ENCODE measurements at places on chromosomes 12 and 14.
A peak's percentile ranks its signal among the peaks of the same experiment; 100 is the strongest.

DNA sequence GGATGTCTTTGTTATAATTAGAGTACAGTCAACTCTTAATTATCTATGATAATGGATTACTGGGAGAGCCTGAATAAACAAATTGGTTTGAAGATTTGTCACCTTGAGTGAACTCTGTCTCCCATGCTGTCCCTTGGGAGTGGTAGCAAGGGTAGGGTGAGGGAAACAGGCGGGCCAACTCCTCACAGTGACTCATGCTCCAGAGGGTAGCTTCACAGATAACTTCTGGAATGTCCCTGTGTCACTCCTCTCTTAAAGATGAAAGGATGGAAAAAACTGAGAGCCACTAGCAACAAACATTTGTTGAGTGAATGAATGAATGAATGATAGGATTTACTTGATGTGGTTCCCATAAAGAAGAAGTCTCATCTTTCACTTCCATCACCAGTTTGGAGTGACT, 53.5 kb downstream of the RASSF9 start:
- no peak for DNase-seq

DNA sequence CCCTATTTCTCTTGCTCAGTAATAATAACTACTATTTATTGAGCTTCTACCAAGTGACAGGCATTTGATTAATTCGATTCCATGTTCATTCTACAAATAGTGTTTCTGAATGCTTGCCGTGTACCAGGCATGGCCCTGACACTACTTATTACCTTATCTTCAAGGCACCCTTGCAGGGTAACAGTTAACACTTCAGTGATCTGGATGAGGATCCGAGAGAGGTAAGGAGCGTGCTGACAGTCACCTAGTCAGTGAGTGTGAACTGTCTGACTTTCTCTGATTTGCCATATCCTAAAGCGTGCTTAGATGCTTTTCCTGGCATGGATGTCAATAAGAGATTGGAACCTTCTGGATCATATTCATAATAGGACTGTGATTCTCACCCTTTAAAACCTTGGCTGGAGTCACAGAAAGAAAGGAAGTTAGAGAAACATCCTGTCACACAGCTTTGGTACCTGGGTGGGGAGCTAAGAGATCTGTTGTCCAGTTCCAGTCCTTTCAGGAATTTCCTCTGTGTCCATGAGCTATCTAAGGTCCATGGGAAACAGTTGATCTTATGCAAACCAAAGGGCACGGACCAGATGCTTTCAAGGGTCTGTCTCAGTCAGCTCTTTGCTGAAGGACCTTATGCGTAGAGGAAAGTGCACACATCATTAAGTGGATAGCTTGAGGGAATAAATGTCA, 54.8 kb downstream of the PPFIBP1 start:
- no peak for DNase-seq

DNA sequence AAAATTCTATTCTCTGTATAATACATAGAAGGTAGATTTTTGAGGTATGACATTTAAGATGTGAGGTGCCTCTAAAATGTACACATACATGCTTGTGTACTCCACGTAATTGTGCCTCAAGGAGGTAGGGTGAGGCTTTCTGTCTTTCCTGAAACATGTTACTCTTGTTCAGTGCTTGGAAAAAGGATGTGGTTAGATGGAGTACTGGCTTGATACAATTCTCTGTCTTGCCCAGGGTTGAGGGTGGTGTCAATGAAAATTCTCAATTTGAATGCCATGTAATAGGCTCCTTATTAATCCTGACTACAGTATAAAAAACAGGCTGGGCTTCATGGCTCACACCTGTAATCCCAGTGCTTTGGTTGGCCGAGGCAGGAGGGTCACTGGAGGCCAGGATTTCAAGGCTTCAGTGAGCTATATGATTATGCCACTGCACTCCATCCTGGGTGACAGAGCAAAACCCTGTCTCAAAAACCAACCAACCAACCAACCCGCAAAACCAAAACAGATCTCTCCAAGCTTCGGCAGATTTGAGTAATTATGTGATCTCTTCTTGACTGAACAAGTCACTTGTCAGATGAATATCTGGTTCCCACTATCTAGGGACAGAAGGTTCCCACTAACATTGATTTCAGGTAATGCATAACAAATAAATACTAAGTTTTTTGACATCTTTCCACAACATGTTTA, 41.6 kb downstream of the RCOR1 start:
- DNase-seq = peak; percentile 10

- no peak for DNase-seq
Measured at GRCh38 chr12:2336409-2336829, 283.6 kb downstream of the CACNA1C start.

DNA sequence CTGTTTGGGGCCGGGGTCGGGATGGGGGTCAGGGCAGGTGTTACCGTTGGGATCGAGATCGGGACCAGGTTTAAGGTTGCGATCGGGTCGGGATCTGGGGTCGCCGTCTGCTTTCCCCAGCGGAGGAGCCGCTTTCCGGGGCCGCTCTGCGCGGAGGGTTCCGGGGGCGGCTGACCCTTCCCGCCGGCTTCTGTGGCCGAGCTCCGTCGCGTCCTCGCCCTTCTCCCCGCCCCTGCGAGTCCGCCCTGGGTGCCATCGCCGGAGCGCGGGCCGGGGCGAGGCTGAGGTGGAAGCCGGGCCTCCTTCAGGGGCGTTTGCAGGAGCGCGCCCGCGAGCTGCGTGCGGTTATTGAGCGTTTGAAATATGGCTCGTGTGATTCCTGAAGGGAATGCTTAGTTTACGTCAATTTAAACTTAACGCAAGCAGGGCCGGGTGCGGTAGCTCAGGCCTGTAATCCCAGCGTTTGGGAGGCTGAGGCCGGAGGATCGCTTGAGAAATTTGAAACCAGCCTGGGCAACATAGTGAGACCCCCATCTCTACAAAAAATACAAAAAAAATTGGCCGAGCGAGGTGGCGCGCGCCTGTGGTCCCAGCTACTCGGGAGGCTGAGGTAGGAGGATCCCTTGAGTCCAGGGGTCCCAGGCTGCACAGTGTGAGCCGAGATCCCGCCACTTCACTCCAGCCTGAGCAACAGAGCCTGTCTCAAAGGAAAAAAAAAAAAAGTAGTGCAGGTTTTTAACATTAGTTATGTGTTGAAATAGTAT, 620 bp downstream of the PGAM5 start:
- peak; percentile 26 for DNase-seq

GRCh38 chr12:3132636-3133404, 55.6 kb downstream of the TSPAN9 start:
- no peak for DNase-seq

GRCh38 chr12:108119126-108119973, 9.7 kb upstream of the WSCD2 start:
- no peak for DNase-seq

GRCh38 chr12:4649358-4649661, 396 bp downstream of the NDUFA9 start:
- DNase-seq = no peak

- DNase-seq = no peak
Measured at GRCh38 chr14:44170101-44170500, 337.0 kb downstream of the FSCB start.

DNA sequence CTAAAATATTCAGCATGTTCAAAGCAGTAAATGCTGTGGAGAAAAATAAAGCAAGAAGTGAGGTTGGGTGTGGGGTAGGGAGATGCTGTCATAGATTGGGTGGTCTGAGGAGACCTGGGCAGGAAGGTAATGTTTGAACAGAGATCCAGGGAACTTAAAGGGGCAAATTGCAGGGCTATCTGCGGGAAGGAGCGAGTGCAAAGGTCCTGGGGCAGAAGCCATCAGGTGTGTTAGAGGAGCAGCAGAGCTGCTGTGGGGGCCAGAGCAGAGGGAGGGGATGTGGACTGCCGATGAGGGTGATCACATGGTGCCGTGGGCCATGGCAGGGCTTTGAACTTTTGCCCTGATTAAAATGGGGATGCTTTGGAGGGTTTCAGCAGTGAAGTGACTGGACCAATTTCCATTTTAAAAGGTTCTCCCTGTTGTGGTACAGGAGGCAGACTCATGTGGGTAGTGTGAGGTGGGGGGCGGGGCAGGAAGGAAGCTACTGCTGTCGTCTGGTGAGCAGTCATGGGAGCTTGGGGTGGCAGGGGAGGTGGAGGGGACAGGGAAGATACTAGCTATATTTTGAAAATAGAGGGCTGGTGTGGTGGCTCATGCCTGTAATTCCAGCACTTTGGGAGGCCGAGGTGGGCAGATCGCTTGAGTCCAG, 145.0 kb downstream of the AACS start:
- no peak for DNase-seq

- no peak for DNase-seq
Measured at GRCh38 chr12:75479963-75480461, 543 bp upstream of the GLIPR1 start.

DNA sequence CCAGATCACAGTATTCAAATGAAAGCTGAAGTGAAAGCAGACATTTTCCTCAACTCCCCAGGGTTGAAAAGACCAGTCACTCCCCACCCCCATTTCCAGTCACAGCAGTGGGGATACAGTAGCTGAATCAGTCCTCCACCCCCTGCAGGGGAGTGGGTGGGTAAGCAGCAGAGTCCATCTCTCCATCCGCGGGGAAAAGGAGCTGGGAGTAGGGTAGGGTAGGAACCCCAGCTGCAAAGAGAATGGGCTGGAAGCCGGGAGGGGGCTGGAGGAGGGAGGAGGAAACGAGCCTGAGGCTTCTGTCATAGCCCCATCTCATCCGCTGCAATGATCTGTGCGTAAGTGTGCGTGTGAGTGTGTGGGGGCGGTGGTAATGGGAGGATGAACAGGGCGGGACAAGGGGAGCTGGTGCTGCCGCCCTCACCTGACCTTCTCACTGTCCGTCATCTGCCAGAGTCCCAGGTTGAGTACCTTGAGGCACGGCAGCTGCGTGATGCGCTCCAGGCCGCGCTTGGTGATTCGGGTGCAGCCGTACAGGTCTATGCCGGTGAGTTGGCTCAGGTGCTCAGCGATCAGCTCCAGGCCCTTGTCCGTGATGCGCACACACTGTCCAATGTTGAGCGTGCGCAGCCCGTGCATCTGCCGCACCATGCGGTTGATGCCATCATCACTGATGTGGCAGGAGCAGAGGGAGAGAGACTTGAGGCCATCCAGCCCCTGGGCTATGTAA, 1.8 kb downstream of the FBXL14 start:
- DNase-seq = peak; percentile 82

DNA sequence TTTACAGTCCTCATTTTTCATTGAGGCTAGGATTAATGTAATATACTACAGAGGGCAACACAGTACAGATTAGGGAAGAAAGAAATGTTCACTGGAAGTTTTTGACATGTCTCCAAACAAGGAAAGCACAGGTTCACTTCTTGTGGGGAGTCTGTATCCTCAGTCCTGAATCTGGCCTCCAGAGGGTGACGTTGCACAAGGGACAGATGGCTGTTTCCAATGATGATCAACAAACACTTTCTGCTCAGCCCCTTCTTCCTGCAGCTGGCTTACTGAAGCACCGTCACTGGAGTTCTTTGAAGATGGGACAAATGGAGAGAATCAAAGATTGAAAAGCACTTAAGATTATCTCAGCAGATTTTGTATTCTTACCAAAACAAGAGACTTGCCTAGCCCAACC, 123.3 kb upstream of the OR4E1 start:
- no peak for DNase-seq

DNA sequence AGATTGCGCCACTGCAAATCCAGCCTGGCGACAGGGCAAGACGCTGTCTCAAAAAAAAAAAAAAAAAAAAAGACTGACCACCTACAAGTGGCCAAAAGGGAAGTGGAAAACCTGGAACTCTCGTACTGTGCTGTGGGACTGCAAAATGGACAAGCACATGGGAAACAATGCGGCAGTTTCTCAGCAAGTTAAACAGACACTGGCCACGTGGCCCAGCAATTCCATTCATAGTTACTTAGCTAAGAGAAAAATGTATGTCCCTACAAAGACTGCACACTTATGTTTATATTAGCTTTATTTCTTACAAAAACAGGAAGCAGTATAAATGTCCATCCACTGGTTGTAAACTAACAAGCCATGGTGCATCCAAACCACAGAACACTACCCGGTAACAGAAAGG, 5.6 kb downstream of the CHFR start:
- DNase-seq = no peak

GRCh38 chr14:29453045-29453444, 474.6 kb downstream of the PRKD1 start:
- DNase-seq = no peak

GRCh38 chr12:109804820-109805761, 28.1 kb downstream of the TRPV4 start:
- peak; percentile 83 for DNase-seq

DNA sequence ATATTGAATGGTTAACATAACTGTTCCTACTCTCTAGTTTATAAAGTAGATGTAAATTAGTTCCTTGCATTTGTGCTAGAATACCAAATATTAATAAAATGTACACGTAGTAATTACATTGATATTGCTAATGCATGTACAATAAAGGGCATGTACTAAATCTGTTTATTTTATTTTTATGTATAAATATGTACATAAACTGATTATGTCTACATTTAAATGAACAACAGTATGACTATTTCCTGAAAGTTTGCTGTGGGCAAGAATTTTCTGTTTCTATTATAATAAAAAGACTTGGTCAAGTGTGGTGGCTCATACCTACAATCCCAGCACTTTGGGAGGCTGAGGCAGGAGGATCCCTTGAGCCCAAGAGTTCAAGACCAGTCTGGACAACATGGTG, 257.2 kb upstream of the FOXN3 start:
- DNase-seq = no peak

DNA sequence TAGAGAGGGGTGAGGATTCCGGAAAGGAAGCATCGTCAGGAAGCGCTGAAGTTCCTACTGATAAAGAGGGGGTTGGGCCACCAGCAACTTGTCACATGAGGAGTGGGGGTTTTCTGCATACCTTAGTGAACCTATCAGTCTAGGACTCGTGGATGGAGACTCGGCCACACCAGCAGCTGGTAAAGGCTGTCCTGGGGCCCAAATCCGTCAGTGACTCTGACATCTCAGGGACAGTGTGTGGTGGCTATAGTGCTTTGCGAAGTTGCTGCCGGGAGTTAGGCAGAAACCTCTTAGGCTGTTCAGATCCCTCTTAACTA, 16.4 kb downstream of the RNASE2 start:
- no peak for DNase-seq

GRCh38 chr12:34033628-34034296, 11.5 kb downstream of the ALG10 start:
- no peak for DNase-seq

DNA sequence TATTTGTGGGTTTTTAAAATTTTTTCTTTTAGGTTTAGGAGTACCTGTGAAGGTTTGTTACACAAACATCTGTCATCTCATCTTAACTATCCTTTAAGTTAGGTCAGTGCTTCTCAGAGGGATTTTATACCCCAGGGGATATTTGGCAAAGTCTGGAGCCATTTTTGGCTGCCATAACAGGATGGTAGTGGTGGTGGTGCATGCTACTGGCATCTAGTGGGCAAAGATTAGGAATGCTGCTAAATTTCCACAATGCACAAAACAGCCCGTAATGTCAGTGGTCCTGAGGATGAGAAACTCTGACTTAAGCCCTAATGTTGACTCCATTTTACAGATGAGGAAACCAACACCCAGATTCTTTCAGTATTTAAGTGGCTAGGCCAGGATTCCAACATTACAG, 85.2 kb upstream of the MYF6 start:
- DNase-seq = no peak

- no peak for DNase-seq
Measured at GRCh38 chr12:123941624-123942237, 30.9 kb downstream of the CCDC92 start.

- no peak for DNase-seq
Measured at GRCh38 chr12:21476949-21477348, 24.5 kb downstream of the RECQL start.

GRCh38 chr14:89621009-89621421, 204.0 kb upstream of the FOXN3 start:
- peak; percentile 43 for DNase-seq

- no peak for DNase-seq
Measured at GRCh38 chr12:122935318-122935717, 30.9 kb downstream of the ABCB9 start.

- DNase-seq = no peak
Measured at GRCh38 chr14:56173365-56173922, 55.2 kb downstream of the PELI2 start.
